ENCODE measurements at places on chromosomes 7 and 10. TPM values are rescaled to one million over a fixed set of nuclear protein-coding genes. Genes with fewer than 3 reads are reported as not detected.

- DNase-seq = no peak
Observed at GRCh38 chr7:28246921-28247461, 66.4 kb upstream of the JAZF1 start.

The MMD2 gene
- polyA plus RNA-seq = not detected

The TET1 gene
- 0.32 TPM for polyA plus RNA-seq

The GPR26 gene
- polyA plus RNA-seq = not detected

GRCh38 chr10:68301790-68302502 is 29.9 kb upstream of the HNRNPH3 start:
- DNase-seq = no peak

GRCh38 chr10:121355161-121355560 is 243.1 kb downstream of the FGFR2 start:
- no peak for DNase-seq

GRCh38 chr10:85995791-85996190 is 370.8 kb downstream of the GRID1 start:
- no peak for DNase-seq

GRCh38 chr10:121928528-121928884 is 675 bp upstream of the ATE1 start:
- DNase-seq = no peak

DNA sequence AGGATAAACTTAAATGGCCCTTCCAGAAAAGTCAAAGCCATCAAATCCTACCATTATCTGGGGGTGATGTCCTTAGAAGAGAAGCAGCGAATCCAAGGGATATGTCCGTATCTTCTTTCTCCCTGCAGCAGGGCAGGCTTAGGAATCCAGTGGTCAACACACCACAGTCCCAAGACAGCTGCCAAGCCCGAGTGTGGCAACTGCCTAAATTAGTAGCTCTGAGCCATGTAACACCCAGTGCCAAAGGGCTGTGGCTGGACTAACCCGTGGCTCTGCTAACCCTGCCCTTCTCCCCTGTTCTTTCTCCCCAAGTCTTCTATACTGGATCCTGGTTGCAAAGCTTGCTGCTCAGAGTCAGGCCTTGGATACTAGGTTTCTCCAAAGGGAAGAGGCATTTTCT is 74.8 kb downstream of the CDK1 start:
- no peak for DNase-seq

GRCh38 chr10:31291123-31291522 is 27.9 kb upstream of the ZEB1 start:
- no peak for DNase-seq

The ZNRF2 gene
- polyA plus RNA-seq = 2.5 TPM

DNA sequence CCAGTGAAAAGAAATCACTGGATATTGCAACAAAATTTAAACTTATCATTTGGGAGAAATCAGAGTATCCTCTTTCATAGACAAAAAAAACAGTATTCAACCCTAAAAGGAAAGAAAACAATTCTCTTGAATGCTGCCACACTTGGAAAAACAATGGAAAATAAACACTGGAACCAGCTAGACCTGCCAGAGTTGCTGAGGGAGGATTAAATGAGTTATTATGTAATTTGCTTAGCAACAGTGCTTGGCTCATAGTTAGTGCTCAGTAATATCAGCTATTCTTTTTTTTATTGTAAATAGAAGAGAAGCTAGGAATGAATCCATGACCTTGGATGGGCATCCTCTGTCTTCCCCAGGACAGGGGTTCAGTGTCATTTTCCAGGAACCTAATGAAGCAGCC is 11.0 kb upstream of the ZNF273 start:
- no peak for DNase-seq

GRCh38 chr10:49270565-49270964 is 28.4 kb upstream of the C10orf71 start:
- DNase-seq = peak; percentile 16

The DRGX gene
- not detected for polyA plus RNA-seq

DNA sequence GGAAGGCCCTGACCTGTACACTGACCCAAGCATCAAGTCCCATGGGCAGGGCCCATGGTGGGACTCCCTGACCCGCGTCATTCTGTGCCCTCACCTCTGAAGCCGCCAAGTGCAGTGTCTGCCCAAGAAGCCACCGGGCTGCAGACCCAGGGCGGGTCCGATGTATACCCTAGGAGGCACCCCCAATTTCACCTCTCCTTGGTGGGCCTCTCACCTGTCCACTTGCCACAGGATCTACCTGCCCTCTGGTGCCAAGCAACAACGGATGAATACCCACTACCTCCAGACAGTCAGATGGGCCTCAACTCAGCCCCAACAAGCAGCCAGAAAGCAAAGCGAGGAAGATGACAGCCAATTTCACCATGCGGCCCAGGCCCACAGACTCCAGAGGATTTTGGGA is 92.6 kb downstream of the CTBP2 start:
- peak; percentile 20 for DNase-seq

GRCh38 chr7:50959991-50960390 is 177.3 kb upstream of the GRB10 start:
- no peak for DNase-seq

The ARMC3 gene
- polyA plus RNA-seq = not detected

GRCh38 chr10:13775786-13776775 is 189.3 kb downstream of the PRPF18 start:
- DNase-seq = no peak

- no peak for DNase-seq
Observed at GRCh38 chr10:35813219-35813618, 171.1 kb upstream of the FZD8 start.

- DNase-seq = no peak
Observed at GRCh38 chr7:4550117-4550516, 132.0 kb upstream of the FOXK1 start.

- DNase-seq = no peak
Observed at GRCh38 chr10:95339863-95340262, 49.1 kb upstream of the PDLIM1 start.

DNA sequence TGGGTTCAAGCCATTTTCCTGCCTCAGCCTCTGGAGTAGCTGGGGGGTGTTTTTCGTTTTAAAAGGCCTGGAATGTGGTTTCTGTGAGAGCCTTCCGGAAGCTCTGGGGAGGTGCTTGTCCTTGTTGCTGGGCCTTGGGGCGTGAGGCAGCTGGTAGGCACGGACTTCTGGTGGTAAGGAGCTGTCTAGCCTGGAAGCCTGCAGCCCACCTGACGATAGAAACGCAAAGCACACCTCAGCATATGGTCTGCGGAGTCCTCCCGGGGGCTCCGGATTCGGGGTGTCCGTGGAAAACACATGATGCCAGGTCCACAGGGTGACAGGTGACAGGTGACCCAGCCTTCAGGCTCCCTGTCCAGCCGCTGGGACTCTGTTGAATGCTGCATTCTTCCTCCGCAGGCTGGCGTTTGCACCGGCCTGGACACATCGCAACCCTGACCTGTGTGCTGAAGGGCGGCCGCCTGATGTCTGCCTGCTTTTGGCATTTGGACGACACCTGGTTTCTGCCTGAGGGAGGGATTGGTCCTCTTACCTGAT is 37.3 kb downstream of the INPP5A start:
- peak; percentile 48 for DNase-seq

The DMBT1 gene
- polyA plus RNA-seq = 0.09 TPM

All from right cardiac atrium (tissue), 5 donors.